ENCODE measurements at places on chromosomes 13 and 19. TPM values are rescaled to one million over a fixed set of nuclear protein-coding genes. Genes with fewer than 3 reads are reported as not detected.

GRCh38 chr13:111948811-111949210, 118.1 kb upstream of the SOX1 start:
- DNase-seq, result no peak

- DNase-seq, result peak; percentile 57
Measured at GRCh38 chr19:18430417-18431144, 7.4 kb downstream of the ISYNA1 start.

DNA sequence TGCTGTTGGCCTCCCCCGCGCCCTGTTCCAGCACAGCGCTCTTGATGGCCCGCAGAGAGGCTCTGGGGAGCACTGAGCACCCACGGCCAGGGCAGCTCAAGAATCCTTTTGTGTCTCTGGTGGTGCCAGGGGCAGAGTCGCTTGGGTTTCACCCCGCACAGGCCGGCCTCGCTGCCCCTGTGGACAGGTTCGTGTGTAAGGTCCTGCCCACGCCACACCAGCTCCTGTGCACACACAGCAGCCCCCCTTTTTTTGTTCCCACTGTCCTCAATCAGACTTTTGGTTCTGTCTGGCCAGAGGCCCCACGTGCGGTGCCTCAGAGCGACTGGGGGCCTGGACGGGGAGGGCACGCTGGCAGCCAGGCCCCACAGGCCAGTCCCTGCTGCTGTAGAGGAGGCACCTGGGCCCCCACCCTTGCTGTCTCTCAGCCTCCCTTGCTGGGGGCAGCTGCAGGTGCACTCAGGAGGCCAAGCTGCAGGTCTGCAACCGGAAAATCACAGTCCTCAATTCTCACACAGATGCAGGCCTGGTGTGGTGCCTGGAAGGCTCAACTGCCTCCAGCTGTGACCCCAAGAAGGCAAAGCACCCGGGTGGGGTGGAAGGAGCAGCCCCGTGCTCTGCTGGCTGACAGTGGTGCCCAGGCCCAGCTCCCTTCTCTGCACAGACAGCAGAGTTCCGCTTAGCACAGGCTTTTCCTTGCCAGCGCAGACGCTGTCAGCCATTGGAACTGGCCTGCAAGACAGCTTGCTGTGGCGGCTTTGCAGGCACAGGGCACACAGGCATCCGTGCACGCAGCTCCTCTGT, 12.6 kb upstream of the F7 start:
- no peak for DNase-seq

GRCh38 chr19:33574824-33575223, 46.9 kb upstream of the CHST8 start:
- no peak for DNase-seq

DNA sequence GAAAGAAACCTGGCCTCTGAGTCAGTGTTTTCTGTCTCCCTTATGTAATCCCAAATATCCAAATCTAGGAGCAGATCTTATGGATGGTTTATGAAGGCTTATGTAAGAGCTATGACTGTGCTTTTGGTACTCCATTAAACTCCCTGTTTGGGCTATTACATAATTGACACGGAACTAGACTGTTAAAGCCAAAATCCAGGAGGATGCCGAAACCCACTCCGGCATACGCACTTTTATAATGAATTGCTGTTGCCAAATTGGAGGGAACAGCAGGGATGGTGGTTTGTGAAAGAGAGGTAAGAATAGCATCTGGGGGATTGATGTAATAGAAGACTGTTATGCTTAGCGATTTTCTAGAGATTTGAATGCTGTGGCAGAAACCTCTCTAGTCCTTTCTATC, 2.0 kb downstream of the MTUS2 start:
- DNase-seq, result no peak

- DNase-seq, result no peak
Measured at GRCh38 chr13:20585371-20585770, 18.4 kb downstream of the IFT88 start.

DNA sequence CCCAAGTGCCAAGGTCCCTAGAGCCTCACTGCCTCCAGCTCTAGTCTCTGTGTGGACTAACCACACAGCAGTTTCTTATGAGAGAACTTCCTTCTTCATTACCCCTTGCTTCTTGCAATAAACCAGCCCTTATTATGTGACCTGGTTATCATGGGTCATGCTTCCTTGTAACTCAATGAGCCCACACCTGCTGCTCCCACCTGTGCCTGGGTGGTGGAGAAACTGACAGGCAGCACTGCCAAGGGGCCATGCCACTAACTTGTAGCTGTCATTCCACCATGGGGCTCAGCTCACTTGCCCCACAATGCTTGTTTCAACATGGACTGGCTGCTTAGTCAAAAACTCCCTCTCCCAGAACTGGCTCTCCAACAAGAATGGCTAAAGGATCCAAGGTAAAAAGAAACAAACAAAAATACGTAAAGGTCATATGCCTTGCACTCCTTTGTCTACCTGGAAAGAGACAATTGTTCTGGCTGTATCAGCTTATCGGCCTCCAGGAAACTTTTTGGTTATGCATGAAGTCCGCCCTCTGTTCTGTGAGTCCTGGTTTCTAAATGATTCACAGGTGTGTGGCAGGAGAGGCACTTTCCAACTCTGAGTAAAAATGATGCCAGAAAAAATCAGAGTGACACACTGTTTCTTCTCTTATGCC, 446.4 kb downstream of the COG6 start:
- no peak for DNase-seq

GRCh38 chr19:32570081-32570785, 10.8 kb upstream of the PDCD5 start:
- DNase-seq, result peak; percentile 32

DNA sequence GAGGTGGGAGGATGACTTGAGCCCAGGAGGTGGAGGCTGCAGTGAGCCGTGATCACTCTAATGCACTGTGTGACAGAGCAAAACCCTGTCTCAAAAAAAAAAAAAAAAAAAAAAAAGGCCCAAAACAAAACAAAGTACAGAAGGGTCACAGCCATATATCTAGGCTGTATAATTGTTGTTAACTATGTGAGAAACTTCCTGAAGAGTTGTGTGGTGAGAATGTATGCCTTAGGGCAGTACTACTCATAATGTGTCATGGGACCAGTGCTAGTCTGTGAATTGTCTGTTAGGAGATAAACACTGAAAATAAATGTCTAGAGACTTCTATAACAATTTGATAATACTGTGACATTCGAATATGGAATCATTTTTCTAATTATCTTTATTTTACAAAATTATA, 43.1 kb downstream of the PAN3 start:
- DNase-seq, result no peak

- DNase-seq, result no peak
Measured at GRCh38 chr13:97250560-97250959, 28.4 kb downstream of the MBNL2 start.

- peak; percentile 89 for DNase-seq
Measured at GRCh38 chr19:49468746-49469447, 5.1 kb upstream of the FLT3LG start.

- no peak for DNase-seq
Measured at GRCh38 chr13:113155201-113155600, 3.2 kb upstream of the PROZ start.

DNA sequence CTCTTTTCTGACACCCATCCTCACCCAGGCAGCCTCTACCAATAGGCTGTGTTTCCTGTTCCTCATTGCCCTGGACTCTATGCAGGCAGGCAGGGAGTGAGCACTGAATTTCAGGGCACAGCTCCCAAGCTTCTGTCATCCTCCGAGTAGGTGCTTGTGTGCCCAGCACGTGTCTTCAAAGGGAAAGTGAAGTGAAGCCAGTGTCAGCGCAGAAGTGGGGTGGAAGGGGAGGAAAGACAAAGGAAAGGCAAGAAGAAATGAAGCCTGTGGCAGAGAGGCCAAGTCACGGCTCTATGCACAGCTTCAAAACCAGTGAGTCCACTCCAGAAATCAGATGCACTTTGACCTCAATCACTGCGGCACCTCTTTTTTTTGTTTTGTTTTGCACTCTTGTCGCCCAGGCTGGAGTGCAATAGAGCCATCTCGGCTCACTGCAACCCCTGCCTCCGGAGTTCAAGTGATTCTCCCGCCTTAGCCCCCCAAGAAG, 16.9 kb downstream of the CEBPA start:
- no peak for DNase-seq

DNA sequence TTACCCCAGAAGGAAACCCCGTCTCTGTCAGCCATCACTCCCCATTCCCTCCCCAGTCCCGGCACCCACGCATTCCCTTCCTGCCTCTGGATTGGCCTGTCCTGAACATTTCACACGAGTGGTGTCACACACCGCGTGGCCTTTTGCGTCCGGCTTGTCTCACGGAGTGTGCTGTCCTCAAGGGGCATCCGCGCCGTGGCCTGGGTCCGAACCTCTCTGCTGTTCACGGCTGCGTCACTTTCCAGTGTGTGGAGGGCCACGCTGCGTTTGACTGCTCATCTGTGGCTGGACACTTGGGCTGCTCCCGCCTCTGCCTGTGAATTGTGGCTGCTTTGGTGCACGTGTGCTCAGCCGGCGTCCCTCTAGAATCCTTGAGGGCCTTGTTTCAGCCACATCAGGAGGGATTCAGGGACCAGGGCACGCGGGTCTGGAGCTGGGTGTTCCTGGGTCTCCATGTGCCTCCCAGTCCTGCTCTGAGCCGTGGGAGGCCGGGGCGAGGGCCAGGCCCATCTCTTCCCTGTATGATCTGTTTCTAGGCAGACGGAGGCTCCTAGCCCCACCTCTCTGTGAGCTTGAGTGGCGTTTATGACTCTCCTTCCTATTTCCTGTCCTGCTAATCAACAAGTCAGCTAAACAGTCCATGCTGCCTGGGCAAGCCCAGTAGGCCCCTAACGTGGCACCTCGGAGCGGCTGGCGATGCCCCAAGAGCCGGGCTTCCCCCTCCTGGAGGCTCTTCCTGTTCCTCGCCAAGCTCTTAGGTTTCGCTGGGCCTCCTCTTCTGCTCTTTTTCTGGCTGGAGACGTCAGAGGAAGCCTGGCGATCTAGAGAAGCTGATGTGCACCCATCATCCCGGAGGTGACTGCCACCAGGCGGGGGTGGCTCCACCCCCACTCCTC, 8.1 kb downstream of the STK11 start:
- peak; percentile 93 for DNase-seq

DNA sequence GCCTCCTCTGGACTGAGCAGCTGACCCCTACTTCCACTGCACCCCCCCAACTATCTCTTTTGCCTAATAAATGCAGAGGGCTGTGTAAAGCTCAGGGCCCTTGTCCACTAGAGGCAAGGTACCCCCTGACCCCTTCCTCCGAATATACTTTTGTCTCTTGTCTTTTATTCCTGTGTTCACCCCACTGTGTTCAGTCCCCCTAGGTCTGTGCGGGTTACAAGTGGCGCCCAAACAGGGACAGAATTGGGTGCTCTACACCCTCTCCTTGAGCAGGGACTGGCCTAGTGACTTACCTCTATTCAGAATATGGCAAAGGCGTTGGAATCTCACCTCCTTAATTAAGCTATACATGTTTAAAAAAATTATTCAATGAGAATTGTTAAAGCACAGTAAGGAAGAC, 15.0 kb downstream of the ZNF350 start:
- no peak for DNase-seq

DNA sequence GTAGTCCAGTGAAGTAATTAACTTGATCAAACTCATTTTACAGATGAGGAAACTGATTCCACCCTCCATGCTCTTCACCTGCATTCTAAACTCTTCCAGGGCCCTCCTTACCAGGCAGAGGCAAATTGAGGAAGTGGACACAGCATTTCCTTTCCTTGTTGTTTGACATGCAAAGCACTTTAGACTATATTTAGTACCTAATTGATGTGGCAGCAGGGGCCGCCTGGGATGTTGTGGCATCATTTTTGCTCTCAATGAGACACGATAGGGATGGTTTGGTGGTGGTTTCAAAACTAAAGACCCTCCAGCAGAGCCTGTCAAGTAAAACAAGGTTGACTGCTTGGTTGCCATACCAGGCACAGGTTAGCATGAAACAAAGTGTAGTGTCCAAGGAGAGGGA, 7.9 kb downstream of the SIPA1L3 start:
- DNase-seq, result no peak

GRCh38 chr13:73171271-73171682, 112.5 kb downstream of the KLF5 start:
- DNase-seq, result no peak

DNA sequence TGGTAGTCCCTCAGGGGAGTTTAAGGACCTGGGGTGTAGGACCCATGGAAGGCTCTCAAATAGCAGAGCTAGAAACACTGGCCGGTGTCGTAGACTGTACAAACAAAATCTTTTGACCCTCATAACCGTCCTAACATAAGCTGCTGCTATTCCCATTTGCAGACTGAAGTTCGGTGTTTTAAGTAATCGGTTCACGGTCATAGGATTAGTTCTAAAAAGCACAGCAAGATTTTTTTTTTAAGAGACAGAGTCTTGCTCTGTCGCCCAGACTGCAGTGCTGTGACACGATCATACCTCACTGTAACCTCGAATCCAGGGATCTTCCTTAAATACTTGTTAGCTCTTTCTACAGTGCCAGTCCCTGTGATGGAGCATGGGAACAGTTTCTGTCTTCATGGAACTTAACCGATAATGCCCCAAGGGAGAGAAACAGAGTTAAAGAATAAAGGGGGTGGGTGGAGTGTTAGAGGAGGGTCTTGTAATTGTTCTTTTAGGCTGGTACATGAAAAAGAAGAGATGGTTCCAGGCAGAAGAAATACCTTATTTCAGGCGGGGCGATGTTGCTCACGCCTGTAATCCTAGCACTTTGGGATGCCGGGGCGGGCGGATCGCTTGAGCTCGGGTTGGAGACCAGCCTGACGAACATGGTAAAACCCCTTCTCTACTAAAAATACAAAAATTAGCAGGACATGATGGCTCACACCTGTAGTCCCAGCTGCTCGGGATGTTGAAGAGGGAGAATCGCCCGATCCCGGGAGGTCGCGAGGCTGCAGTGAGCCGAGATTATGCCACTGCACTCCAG, 475 bp upstream of the ZC3H4 start:
- no peak for DNase-seq

DNA sequence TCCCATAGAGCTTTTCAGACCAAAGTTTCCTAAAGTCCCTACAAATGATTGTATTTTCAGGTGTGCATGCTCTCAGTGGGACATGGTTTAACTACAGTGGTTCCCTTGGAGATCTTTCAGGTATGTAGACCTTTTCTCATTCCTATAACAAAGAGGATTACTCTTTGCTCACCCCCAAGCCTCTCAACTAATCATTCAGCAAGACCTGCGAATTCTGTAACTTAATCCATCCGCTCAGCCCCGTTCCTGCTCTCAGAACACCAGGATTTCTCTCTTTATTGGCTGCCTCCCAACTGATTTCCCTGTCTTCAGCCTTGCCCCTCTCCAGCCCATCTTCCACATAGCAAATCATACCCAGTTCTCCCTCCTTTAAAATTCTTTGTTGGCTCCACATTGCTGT, 253.6 kb downstream of the MTUS2 start:
- DNase-seq, result no peak

The SIGLEC8 gene
- 1.1 TPM for polyA plus RNA-seq

The C13orf46 gene
- polyA plus RNA-seq, result 0.43 TPM

The ZNF763 gene
- polyA plus RNA-seq, result 3.1 TPM

The PSG6 gene
- not detected for polyA plus RNA-seq

The ZNF470 gene
- polyA plus RNA-seq, result 3.3 TPM

The KIR3DL2 gene
- not detected for polyA plus RNA-seq

The LILRA1 gene
- polyA plus RNA-seq, result 0.08 TPM

The APOC4 gene
- polyA plus RNA-seq, result not detected
